Right renal pelvis (tissue), 4 donors: ENCODE measurements at places on chromosomes 13 and 19.

DNA sequence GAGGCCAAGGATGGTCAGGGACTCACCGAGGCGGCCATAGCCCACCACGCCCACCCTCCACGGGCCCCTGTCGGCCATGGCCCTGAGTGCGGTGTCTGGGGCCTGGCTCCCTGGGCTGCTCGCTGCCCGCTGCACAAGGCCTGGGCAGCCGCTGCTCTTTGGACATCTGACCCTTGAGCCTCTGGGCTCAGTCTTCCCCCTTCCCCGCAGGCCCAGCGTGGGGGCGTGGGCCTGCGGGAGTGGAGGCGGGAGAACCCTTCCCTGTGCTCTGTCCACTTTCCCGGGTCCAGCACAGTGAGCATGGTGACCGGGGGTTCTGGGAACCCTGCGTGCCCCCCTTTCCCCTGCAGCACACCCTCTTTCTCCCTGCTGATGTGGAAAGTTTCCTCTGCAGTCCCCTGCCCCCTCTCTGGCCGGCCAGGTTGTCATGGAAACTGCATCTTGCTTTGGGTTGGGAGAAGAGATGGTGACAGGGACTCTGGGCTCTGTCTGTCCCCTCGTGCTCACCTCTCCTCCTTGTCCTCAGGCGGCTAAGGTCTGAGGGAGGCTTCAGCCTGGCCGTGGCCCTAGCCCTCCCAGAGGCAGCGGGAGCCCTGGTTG is at the start of gene ASPDH:
ASPDH (minus strand) TSS at position 168 of the 600 bp plus-strand sequence; CDS start at position 78, 90 bp downstream.
- DNase-seq, result no peak

GRCh38 chr13:30480292-30480950 is 14.7 kb upstream of the HMGB1 start:
- no peak for DNase-seq

DNA sequence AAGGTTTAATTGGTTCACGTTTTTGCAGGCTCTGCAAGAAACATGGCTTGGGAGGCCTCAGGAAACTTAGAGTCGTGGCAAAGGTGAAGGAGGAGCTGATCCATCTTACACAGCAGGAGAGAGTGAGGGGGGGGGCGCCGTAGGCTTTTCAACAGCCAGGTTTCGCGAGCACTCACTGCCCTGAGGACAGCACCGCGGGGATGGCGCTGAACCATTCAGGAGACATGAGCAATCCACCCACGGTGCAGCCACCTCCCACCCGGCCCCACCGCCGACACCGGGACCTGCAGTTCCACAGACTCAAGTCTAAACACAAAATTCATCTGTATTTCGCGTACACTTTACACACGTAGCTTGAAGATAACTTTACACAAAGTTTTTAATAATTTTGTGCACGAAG is 73.6 kb downstream of the KDM4B start:
- no peak for DNase-seq

GRCh38 chr13:108214441-108215271 is 680 bp downstream of the LIG4 start:
- no peak for DNase-seq

- no peak for DNase-seq
Measured at GRCh38 chr13:106177146-106177545, 358.3 kb downstream of the EFNB2 start.

- no peak for DNase-seq
Measured at GRCh38 chr13:22696433-22696832, 484.3 kb upstream of the SGCG start.

DNA sequence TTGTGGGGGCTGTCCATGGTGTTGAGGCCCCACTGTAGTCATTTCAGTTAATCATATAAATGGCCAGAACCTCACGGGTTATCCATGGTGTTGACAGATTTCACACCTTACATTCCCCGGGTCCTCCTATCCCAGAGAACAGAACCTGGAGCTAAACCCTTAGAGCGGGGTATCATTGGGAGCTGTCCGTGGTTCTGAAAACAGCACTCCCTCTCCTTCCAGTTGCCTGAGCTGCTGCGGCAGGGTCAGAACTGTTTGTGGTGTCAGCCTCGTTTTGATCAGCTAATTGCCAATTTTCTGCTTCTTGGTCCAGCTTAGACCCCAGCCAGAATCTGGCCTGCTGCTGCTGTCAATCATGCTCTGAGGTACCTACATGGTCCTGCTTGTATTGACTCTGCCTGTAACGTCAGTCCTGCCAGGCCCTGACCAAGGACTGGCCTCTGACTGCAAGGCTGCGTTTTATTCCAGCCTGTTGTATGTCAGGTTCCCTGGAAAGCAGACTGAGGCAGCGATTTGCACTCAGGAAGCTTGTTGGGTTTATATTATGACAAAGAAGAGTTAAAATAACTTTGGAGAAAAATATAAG is 55.8 kb upstream of the KCTD15 start:
- peak; percentile 55 for DNase-seq

- no peak for DNase-seq
Measured at GRCh38 chr19:39845172-39845571, 1.0 kb downstream of the FBL start.

DNA sequence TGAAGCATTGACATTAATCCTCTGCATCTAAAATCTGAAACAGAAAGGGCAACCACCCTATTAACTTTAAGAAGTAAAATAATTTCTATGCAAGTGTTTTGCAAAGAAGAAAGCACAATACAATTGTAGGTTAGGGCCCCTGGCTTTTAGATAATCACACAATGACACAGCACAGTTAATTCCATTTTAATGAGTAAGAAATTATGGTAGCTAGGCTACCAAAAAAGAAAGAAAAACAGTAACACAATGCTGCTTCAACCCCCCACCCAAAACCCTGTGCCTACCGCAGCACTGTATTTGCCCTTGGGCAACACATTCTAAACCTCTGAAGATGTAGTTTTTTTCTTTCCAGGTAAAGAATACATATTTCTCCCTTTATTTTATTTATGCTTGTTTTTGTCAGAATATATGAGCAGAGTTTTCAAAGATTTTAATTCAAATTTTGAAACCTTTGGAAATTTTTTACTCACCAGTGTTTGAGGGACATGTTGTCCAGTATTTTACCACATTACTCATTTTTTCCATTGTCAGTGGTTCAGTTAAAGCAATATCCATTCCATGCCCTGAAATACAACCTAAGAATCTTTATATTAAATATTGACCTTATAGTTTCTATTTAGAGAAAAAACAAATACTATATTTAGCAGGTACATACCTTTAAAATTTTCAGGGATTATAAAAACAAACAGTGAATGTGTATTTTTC is 21.1 kb downstream of the SOHLH2 start:
- no peak for DNase-seq

- DNase-seq, result peak; percentile 42
Measured at GRCh38 chr13:98050041-98050466, 92.8 kb upstream of the FARP1 start.

DNA sequence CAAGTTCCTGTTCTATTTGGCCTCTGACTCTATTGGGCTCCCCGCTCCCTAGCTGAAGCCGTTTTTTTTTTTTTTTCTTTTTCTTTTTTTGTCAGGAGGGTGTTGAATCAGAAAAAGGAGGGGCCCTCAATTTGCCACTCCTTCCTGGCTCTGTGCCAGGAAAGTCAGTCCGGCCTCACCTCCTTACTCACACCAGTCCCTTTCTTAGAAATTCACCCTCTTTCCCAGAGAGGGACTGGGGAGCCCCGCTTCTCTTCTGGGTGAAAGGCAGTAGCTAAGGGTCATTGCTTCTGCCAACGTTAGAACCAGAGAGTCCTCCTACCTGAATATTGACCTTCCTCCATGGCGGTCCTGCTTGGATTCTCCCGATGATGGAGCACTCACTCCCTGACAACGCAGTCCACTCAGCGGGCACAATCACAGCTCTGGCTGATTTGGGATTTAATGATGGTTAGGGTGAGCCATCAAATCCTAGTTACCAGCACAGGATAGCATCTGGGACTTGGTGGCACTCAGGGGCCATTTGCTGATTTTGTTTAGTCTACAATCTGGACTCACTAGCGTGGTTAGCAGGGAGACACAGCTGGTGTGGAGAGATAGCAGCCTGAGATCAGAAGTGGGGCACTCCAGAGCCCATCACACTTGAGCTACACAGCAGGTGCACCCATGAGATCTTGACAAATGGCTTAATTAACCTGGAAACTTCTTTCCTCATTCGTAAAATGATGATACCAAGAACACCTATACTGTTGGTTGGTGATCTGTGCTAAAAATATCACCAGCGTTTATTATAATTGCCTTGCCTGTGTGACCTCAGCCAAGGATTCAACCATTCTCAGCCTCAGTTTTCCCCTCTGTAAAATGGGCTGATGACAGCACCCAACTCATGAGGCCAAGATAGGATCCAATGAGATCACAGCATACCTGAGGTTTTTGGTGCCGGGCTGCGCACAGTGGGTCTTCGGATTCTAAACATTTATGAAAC is 2.2 kb downstream of the FCER2 start:
- DNase-seq, result no peak

- DNase-seq, result no peak
Measured at GRCh38 chr19:29884466-29884865, 57.6 kb upstream of the URI1 start.

GRCh38 chr13:36354842-36355623 is 8.8 kb upstream of the SPART start:
- no peak for DNase-seq

GRCh38 chr19:50001775-50002174 is 23.4 kb downstream of the VRK3 start:
- no peak for DNase-seq

DNA sequence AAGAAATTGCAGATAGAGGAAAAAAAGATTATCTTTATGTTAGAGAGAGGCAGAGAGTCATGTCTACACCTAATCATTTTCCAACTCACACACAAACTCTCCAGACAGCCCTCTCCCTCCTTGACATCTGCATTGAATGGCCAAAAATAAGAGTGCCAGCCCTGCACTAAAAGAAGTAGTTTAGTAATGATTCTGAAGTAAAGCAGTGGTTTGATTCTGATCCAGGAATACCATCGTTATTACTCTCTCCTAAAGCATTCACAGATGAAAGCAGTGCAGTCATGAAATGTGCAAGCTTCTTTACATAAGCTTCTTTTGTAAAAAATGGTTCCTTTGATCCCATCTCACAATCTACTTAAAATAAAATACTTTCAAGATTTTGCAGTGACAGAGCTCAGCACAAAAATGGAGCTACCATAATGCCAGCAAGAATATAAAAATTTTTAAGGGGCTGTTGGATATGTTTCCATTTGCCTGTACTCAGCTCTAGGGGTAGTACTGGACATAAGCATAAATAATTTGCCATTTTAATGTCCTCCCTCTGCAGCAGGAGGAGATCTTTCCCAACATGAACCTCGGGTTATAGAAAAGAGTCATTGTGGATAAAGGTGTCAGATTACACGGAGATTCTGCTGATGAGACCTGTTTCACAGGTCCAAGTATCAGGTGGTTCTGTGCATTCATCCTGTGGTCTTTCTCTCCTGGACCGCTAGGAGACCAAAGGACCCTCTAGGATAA is 406.3 kb downstream of the DCT start:
- DNase-seq, result no peak

- DNase-seq, result no peak
Measured at GRCh38 chr13:107266657-107267056, 698.7 kb upstream of the ARGLU1 start.

- no peak for DNase-seq
Measured at GRCh38 chr19:35098413-35099049, 17.1 kb upstream of the FXYD3 start.

- no peak for DNase-seq
Measured at GRCh38 chr19:3161453-3161852, 17.1 kb upstream of the S1PR4 start.

DNA sequence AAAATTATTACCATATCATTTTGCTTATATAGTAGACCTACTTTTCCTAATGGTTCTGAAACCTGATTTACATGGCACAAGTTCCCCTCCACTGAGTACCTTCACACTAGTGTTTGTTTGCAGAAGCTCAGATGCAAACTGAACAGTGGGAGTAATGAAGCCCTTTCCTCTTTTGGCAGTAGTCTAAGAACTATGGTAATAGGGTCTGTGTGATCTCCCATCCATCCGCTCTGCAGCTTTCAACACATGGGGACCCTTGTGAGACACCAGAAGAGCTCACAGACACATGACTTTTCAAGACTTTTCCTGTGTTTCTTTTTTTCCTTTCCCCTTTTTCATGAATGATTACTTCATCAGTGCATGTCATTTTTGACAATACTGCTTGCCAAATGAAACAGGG is 336.0 kb downstream of the ATP8A2 start:
- DNase-seq, result no peak

DNA sequence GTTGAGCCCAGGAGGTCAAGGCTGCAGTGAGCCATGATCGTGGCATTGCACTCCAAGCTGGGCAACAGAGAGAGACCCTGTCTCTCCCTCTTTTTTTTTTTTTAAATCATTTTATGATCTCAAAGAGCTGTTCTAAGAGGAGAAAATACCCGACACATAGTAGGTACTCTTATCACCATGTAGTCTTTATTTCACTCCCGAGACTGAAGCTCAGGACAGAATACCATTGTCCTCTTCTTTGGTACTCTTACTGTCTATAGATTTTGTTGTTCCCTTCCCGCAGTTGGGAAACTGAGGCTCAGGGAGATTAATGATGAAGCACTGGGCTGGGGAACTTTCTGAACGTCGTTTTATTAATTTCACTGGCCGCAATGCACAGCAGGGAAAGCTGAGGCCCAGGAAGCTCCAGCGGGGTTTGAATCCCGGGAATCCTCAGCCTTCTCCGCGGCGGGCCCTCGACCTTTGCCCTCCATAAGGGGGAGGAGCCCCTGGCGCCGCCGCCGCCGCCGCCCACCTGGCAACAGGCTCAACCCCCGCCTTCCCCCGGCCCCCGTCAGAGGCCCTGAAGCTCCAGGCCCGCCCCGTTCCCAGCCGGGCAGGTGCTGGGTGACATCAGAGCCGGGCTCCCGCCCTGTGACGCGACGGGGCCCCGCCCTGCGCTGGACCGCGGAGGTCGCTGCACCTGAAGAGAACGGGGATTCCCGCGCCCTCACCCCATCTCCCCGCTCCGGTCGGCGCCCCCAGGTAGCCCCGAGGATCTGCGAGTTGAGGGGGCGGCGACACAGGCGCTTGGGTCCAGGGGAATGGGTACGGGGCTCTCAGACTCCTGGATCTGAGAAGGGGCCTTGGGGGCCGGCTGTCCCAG is 1.6 kb downstream of the MYH14 start:
- peak; percentile 48 for DNase-seq

DNA sequence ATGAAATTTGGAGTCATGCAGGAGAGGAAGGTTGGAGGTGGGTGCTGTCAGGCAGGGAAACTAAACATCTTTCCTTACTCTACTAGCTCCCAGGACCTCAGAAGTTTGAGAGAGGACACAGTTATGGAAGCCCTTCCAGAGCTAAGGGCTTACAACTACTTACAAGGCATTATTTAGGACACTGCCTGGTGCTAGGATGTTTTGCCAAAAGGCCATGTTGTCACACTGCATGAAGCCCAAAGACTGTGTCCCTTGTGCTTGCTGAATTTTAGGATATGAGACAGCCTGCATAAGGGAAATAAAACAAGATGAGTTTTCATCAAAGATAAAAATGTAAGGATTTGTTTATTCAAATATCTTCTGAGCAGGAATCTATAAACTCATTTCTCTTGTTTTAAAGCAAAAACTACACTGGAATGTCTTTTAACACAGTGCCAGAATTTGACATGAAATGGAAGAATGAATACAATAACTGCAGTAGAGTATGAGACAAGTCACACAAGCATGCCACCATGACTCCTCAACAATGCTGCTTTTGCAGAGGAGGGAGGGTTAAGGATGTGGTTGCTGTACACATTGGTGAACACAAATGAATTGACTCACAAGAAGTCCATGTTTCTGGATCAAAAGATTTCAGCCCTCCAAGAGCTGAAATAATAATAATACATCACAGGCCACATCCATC is 258.4 kb downstream of the SPRY2 start:
- no peak for DNase-seq

GRCh38 chr13:36362251-36362650 is 16.1 kb upstream of the SPART start:
- no peak for DNase-seq
